WTC11 (cell line): ENCODE measurements at places on chromosomes 2 and 18. TPM values are rescaled to one million over a fixed set of nuclear protein-coding genes. Genes with fewer than 3 reads are reported as not detected.

Gene GALR1
- total RNA-seq, result 0.07 to 0.11 TPM (median 0.07 TPM) in 3 replicates

Gene AQP12B
- total RNA-seq, result not detected in 3 replicates

Gene CREG2
- total RNA-seq, result 1.1 to 1.7 TPM (median 1.6 TPM) in 3 replicates

Gene TRAK2
- 9.4 to 12.8 TPM (median 10.5 TPM) in 3 replicates for total RNA-seq

GRCh38 chr2:24720310-24720709 is 72.9 kb downstream of the PTRHD1 start:
- H3K4me3 ChIP-seq, result no peak overlapping the region
- DNase-seq, result no peak
- no peaks in the 10 kb centered on the region; the same call in 1 of the 2 replicates for H3K36me3 ChIP-seq

DNA sequence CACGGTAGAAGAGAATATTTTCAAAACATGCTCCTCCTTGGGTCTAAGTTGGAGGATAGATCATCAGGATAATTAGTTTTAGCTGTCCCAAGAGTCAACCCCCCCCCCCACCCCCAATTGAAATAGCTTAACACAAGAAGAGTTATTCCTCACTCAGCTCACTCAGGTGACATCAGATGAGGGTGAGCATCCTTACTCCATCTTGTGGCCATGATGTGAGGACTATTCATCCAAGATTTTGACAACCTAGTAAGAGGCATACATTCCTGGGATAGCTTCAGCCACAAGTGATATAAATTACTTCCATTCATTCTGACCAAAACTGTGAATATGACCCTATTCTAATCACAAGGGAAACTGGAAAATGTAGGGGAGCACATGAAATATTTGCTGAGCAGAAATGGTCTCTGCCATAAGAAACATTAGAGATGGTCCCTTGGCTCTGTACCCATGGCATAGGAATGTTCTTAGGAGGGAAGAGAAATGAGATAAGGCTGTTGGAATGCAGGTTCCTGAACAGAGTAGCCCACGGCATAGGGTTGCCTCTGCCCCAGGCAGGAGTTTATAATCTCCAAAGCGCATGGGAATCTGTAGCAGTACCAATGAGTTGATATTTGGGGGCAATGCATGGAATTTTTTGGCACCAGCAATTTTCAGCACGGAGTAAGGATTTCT is 257.2 kb downstream of the CYRIA start:
- H3K27me3 ChIP-seq, result no peaks in the 10 kb centered on the region
- H3K27ac ChIP-seq, result no peak overlapping the region
- 0 out of 2 replicates have a peak, but pooled peaks cover 3% of the 10 kb centered on the region for H3K4me1 ChIP-seq
- DNase-seq, result no peak
- H3K36me3 ChIP-seq, result no peaks in the 10 kb centered on the region
- no peak overlapping the region for H3K4me3 ChIP-seq
